Pancreas (tissue), 10 donors: ENCODE measurements at places on chromosomes 5 and 9. TPM values are rescaled to one million over a fixed set of nuclear protein-coding genes. Genes with fewer than 3 reads are reported as not detected.
A peak's percentile ranks its signal among the peaks of the same experiment; 100 is the strongest.

Gene NMUR2
- total RNA-seq: not detected

GRCh38 chr9:8816361-8816760, 1016.8 kb upstream of the DMAC1 start:
- no peak for DNase-seq

- DNase-seq: no peak
Measured at GRCh38 chr9:27341545-27342294, 44.8 kb upstream of the EQTN start.

Gene FOXD4
- 0.28 TPM for total RNA-seq

GRCh38 chr5:137119321-137119720, 379.8 kb downstream of the SPOCK1 start:
- no peak for DNase-seq

DNA sequence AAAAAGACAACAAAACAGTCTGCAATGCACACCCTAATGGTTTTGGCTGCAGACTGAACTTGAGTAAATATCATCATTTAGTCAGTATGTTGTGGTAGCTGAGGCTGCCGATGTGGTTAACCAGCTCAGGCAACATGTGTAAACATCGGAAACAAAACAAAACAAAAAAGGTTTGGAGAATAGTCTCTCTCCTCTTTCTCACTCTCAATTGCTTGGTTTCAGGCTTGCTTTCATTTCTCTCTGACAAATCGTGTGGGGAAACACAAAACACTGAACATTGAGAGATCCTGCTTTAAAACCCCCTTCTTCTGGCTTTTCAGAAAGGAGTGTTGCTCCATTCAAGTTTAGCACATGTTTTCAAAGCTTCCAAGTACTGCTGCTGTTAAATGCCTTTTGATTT, 453.3 kb downstream of the BNC2 start:
- DNase-seq: no peak

DNA sequence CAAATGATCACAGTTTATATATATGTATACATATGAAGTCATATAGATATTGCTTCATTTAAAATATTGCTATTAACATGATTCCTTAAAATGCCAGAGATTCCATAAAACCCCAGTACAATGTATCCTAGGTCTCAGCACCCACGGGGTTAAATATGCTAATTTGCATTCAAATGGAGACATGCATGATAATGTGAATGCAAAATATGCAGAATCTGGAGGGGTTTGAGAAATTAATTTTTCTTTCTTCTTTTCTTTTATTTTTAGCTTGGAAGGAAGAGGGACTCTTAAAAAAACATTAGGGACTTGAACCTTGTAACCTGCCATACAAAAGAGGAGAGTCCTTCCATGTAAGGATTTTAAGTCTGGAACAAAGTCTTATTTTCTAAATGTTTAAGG, 211.9 kb downstream of the MEF2C start:
- DNase-seq: no peak

Gene GADD45G
- 39.6 TPM for total RNA-seq

DNA sequence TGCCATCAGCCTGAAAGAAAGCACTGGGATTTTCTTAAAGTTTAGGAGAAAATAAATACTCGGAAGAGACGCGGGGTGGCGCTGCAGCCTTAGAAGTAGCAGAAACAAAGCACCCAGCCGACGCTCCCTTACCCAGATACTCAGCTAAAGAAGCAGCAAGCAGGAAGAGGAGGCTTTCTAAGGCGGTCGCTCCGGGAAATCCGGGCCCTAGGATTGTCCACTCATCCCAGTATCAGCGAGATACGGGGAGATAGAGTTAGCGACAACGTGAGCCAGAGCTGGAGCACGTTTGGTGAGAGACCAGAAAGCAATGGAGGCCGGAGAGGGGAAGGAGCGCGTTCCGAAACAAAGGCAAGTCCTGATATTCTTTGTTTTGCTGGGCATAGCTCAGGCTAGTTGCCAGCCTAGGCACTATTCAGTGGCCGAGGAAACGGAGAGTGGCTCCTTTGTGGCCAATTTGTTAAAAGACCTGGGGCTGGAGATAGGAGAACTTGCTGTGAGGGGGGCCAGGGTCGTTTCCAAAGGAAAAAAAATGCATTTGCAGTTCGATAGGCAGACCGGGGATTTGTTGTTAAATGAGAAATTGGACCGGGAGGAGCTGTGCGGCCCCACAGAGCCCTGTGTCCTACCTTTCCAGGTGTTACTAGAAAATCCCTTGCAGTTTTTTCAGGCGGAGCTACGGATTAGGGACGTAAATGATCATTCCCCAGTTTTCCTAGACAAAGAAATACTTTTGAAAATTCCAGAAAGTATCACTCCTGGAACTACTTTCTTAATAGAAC, at the start of gene PCDHB2:
TSS of gene PCDHB2 (plus strand) at position 135 of the 782 bp plus-strand sequence. CDS start at position 311, 176 bp downstream.
- DNase-seq: no peak

Gene DMGDH
- total RNA-seq: 4.9 TPM

Gene PCDHA10
- 1.6 TPM for total RNA-seq

Gene BRIX1
- total RNA-seq: 4.3 TPM

DNA sequence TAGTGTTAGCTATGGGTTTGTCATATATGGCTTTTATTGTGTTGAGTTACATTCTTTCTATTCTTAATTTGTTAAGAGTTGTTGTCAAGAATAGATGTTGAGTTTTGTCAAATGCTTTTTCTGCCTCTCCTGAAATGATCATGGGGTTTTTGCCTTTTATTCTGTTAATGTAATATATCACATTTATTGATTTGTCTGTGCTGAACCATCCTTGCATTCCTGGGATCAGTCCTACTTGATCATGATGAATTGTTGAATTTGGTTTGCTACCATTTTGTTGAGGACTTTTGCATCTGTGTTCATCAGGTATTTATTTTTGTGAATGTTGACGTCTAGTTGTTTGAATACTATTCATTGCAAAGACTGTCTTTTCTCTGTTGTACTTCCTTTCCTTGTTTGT, 23.9 kb downstream of the RIC1 start:
- DNase-seq: no peak

DNA sequence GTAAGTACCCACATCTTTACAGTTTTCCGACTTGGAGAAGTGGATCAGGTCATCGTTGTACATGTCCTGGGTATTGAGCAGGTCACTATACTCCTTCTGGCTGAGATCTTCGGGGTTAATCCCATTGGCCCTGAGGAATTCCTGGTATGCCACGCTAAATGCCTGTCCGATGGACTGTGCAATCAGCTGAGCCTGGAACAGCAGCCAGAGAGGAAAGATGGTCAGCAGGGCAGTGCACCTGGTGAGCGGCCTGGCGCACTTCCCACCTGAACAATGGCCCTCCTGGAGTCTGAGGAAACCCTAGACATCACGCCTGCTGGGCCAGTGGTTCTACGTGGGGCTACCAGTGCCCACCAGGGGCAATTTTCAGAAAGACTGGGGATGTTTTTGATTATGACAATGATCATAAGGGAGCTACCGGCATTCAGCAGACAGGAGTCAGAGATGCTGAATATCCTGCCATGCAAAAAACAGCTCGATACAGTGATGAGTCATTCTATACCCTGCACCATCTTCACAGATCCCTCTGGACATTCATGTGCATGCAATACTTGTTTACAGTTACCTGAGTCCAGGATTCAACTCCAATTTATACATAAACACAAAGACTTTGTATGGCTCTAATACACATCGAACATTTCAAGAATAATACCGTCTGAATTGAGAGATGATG, 127.2 kb downstream of the ENTREP1 start:
- no peak for DNase-seq

DNA sequence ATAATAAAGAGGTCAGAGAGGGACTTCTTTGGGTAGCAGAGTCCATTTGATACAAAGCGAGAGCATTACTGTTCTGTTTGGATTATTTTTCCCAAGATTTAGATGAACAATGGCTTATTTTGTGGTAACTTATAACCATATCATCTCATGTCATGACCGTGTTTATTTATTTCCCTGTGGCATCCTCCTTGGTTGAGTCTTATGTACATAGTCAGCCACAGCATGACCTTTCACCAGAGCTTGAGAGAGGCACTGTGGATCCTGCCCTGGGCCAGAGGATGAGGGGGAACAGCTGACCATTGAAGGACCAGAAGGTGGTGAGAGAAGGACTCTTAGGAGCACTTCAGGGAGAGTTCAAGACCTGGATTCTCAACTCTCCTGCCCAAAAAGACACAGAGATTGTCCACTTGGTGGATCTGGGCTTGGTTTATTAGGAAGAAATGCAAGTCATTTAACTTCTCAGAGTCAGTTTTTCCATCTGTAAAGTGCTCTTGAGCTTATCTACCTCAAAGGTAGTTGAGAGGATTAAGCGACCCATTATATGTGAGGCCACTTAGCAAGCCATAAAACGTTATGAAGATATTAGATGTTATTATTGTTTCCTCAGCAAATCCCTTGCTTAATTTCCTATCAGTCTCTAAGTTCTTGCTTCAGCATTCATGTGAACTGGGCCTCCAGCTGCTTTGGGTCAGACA, 51.4 kb downstream of the PPIC start:
- no peak for DNase-seq

Gene TLX3
- not detected for total RNA-seq

Gene SIL1
- total RNA-seq: 68.2 TPM

GRCh38 chr9:105912157-105912862, 218.0 kb downstream of the TMEM38B start:
- no peak for DNase-seq

DNA sequence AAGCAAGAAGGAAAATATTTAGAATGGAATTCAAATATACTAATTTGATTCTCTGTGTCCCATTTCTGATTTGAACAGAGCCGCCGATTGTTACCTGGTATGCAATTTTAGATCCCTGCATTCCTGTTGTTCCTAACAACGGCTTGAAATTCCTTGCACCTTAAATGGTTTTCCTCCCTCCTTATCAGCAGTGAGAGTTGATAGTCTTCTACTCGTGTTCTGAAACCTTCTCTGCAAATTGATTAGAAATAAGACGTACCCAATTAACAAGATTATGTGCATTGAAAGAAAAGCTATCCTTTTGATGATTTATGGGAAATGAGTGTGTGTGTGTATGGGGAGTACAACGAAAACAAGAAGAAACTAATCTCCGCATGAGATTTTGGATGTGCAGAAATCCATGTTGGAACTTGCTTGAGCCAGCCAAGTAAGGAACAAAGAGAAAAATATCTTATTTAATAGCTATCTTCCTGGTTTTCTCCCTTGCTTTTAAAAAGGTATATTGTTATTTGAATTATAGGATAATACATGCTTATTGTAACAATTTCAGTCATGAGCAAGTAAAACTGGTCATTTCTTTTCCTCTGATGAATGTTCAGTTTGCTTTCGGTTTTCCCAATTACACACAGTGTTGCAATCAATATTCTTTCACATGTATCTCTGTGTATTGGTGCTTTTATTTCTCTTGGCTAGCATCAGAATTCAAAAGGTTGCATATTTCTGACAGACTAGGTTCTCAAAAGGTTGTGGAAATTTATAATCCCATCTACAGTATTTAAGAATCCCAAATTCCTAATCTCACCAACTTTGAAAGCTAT, 211.1 kb upstream of the ACTBL2 start:
- no peak for DNase-seq

Gene PCDHA7
- 0.20 TPM for total RNA-seq

DNA sequence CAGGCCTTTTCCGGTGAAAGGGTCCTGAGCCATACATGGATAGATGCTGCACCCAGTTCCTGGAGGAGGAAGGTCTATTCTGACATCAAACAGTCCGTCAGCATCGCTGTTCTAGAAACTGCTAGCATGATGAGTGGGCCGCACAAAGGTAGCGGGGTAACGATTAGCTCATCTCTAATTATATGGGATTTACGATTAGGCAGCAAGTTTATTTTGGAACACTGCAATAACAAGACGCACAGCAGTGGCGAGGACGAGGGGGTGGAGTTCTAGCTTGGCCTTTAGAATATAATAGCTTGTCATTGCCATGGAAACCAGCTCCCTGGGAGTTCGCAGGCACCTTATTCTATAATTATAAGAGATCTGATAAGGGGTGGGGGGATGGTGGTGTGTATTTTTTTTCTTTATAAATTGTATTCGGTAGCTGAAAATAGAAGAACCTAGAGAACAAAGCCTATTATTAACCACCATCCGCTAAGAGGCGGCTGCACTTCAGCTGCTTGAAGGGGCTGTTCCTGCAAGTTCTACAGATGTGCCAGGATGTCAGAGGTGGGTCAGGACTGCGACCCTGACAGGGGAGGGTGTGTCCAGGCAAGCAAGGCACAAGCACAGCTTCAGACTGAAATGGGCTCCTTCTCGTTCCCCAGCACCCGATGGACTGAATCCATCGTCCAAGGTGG, 311.0 kb downstream of the AGTPBP1 start:
- no peak for DNase-seq

- DNase-seq: no peak
Measured at GRCh38 chr9:96551403-96551802, 68.2 kb downstream of the CDC14B start.

DNA sequence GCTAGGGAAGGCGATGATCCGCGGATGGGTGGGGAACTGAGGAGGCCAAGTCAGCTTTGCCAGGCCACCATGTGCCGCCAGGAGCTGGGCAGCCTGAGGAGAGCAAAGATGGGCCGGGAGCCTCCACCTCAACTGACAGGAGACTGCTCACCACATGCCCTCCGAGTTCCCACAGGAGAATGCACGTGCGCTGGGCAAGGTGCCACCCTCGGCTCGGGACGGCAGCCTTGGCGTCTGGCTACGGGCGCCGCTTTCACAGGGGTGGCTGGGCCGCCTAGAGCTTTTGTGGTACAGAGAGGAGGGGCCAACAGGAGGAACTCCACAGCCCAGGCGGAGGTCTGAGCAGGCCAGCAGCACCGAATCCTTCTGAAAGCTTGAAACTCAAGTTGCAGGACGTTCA, 5.3 kb upstream of the TBC1D9B start:
- no peak for DNase-seq

Gene ROR2
- 2.0 TPM for total RNA-seq

GRCh38 chr9:72734631-72735030, 213.2 kb downstream of the TMC1 start:
- no peak for DNase-seq

DNA sequence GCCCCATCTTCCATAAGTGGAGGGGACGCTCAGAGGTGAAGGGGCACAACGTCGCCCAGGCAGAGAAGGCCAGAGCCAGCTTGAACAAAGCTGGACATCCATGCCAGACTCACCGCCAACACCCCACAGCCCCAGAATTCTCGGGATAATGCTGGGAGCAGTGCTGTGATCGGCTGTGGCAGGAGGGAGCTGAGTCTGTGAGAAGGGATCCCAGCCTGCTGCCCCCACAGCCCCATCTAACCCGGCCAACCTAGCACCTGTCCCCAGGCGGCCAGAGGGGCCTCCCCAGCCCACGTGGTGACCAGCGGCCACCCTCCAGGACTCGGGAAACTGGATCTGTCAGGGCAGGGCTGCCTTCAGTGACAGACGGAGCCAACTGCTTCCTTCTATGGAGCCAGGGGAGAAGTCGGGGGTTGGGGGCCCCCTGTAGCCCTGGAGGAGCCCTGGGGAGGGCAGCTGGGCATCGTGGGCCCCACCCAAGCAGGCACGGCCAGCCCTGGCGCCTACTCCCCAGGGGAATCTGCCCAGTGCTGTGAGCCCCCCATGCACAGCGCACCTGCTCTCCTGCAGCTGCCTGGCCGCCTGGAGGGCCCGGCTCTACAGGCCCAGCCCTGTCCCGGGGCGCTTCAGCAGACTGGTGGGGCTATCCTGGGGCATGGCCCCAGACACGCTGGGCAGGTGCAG, 6.0 kb downstream of the BRD3 start:
- DNase-seq: peak; percentile 19

Gene HMCN2
- 0.41 TPM for total RNA-seq

DNA sequence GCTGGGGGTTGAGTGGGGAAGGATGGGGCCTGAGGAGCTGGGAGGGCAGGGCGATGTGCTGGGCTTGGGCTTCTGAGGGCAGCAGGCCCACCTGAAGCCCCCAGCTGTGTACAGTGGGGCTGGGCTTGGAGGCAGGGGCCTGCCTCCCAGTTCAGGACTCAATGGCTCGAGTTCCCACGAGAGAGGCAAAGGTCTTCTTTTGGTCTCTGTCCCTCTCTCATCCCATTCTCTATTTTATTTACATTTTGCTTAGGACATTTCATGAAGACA, 180.6 kb downstream of the MACROH2A1 start:
- DNase-seq: no peak
